ENCODE measurements at places on chromosomes 16 and 17.

DNA sequence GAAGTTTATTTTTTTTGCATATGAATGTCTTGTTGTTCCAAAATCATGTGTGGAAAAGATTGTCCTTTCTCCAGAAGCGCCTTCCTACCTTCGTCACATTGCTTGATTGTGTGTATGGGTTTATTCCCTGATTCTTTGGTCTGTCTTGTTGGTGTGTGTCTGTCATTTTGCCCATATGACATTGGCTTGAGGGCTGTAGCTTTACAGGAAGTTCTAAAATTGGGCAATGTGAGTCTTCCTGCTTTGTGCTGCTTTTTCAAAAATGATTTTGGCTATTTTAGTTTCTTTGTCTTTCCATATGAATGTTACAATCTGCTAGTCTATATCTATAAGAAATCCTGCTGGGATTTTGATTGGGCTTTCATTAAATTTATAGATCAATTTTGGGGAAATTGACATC is 217.2 kb downstream of the SNX29 start:
- DNase-seq, result no peak

- peak; percentile 29 for DNase-seq
These were observed 11.9 kb upstream of the CD300E start for GRCh38 chr17:74635418-74635817.

DNA sequence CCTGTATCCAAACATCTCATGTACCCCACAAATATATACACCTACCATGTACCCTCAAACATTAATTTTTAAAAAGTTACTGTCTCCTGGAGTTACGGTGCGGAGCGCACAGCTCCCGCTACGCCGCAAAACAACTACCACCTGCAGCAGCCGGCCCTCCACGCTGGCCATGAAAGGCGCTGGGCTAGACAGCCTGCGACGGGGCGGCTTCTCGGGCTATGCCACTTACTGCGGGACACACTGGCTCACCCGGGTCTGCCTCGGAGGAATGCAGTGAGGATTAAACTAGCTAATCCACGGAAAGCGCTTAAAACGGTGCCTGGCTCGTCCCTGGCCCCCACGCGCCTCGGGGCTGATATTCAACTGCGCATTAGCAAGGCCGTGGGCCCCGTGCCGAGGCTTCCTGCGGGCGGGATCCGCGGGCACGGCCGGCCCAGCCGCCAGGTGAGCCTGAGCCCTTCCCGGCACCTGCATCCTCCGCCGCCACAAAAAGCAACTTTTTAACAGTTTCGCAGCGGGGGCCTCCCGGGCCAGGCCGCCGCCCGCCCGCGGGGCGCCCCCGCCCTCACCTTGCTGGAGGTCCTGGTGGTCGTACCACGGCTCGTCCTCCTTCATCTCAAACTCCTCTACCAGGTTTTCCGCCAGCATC is 633 bp downstream of the CDR2 start:
- DNase-seq, result peak; percentile 2

- DNase-seq, result no peak
These were observed 177.1 kb upstream of the MAF start for GRCh38 chr16:79777679-79778078.

DNA sequence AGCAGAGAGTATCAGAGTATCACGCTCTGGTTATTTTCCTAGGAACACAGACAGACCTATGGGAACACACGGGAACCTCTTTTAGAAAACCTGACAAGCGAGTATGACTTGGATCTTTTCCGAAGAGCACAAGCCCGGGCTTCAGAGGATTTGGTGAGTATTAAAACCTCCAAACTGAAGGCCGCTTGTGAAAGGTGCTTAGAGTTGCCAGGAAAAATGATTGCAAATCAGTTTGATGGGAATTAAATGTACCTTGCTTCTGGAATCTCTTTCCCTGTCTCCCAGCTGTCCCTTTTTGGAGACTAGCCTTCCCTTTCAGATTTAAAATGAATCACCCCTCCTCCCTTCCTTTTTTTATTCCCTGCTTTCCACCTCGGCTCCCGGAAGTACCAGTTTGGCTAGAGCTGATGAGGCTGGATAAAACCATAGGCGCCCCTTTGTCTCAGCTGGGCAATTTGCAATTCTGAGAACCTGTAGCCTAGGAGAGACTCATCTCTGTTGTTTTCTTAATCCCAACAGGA is 27.3 kb downstream of the KAT7 start:
- no peak for DNase-seq

DNA sequence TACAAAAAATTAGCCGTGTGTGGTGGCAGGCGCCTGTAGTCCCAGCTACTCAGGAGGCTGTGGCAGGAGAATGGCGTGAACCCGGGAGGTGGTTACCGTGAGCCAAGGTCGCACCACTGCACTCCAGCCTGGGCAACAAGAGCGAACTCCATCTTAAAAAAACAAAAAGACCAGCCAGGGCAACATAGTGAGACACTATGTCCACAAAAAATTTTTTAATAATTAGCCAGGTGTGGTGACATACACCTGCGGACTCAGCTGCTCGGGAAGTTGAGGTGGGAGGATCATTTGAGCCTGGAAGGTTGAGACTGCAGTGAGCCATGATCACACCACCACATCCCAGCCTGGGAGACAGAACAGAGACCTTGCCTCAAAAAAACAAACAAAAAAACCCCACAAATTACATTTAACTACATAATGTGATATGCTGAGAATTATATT is 29.1 kb downstream of the FANCA start:
- DNase-seq, result no peak

- no peak for DNase-seq
These were observed 326 bp downstream of the SRCIN1 start for GRCh38 chr17:38605411-38605840.

DNA sequence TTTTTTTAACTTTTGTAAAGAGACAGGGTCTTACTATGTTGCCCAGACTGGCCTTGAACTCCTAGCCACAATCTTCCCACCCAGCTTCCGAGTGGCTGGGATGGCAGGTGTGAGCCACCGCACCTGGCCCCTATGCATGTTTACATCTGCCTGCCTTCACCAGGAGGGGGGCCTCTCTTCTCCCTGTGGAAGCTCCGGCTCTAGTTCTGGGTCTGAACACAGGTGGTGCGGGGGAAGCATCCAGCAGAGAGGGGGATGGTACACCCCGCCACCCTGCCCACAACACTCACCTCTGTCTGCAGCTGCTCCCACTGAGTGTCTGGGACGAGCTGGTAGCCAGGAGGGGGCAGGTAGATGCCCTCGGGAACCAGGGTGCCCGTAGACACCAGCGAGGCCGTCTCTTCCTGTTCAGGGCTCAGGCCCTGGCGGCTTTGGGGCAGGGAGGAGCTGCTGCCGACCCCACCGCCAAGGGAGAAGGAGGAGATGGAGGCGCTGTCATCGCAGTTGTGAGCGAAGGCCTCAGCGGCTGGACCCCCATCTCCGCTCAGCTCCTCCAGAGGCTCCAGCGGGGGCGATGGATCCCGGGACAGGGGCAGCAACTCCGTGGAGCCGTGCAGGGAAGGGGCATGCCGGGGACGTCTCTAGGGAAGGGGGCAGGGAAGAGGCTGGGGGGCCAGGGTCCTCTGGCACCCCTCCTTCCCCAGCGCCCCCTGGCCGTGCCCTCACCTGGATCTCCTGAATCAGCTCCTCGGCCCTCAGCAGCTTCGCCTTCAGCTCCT is 10.9 kb downstream of the RABEP2 start:
- no peak for DNase-seq

GRCh38 chr17:12078791-12079190 is 58.1 kb downstream of the MAP2K4 start:
- no peak for DNase-seq

- DNase-seq, result no peak
These were observed 28.8 kb upstream of the ABCC11 start for GRCh38 chr16:48276102-48276501.

GRCh38 chr17:47057830-47058229 is 78.8 kb upstream of the RPRML start:
- DNase-seq, result no peak

GRCh38 chr17:49890077-49890821 is 42.4 kb upstream of the TAC4 start:
- no peak for DNase-seq

DNA sequence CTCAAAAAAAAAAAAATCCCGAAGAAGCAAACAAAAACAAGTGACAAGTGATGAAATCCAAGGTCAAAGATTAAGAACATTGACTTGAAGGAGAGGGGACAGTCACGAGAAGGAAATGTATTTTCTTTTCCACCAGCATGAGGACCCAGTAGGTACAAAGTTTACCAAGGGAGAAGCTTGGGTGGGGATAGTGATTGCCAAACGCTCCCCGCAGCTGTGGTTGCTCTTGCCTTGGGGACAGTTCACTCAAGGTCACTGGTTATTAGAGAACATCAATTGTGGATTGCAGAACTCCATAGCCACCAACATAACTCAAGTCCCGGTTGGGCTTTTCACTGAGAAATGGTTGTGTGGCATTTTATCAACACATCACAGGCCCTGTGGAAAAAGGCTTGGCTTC is 27.0 kb downstream of the RSL1D1 start:
- DNase-seq, result no peak

DNA sequence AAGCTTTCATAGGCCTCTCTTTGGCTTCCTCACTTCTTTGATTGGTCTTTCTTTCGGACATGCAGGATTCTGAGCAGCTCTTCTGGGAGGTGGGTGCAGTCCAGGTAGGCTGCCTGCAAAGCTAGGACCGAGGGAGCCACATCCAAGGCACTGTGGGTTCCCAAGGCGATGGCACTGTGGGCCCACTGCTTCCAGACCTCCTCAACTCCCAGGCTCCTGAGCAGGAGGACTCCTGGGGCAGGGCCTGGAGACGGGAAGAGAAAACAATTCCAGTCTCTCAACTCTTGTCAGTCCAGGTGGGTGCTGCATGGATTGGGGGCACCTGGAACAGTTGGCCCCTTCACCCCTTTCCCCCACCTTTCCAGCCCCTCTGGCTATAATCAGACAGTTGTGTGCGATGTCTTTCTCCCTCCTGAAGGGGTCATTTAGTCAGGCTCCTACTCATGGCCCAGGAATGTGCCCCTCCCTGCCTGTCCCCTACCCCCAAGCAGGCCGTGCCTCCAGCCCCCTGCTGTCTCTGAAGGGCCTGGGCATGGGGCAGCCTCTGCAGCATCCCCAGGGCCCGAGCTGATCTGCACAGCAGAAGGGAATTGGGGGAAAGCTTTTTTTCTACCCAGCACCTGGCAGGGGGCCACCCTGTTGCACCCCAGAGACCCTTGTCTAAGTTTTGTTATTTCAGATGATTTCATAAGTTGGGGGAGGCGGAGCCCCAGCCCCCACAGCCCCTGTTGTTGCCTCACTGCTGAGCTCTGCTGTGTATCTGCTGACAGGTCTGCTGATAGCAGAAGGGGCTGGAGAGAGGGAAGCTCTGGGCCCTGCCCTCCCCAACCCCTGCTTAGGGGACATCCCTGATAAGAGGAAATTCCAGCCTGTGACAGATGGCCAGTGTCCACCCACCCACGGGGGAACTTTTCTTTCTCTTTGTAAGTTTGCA is 330.3 kb downstream of the SEC14L1 start:
- DNase-seq, result no peak

DNA sequence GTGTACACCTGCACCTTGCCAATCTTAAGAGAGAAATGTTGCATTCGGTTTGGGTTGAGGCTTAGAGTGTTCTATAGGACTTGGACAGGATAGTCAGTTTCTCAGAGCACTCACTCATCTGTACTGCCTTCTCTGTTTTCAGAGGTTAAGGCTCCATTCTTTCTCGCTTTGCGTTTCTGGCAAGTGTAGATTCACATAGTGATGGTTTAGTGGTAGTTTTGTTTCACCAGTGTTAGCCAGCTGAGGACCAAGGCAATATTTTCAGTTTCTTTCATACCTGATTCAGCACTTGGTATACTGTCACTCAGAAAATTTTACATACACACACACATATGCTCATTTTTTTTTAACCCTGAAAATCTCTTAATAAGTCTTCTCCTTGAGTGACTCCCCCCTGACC is 1.3 kb downstream of the ATXN1L start:
- no peak for DNase-seq

DNA sequence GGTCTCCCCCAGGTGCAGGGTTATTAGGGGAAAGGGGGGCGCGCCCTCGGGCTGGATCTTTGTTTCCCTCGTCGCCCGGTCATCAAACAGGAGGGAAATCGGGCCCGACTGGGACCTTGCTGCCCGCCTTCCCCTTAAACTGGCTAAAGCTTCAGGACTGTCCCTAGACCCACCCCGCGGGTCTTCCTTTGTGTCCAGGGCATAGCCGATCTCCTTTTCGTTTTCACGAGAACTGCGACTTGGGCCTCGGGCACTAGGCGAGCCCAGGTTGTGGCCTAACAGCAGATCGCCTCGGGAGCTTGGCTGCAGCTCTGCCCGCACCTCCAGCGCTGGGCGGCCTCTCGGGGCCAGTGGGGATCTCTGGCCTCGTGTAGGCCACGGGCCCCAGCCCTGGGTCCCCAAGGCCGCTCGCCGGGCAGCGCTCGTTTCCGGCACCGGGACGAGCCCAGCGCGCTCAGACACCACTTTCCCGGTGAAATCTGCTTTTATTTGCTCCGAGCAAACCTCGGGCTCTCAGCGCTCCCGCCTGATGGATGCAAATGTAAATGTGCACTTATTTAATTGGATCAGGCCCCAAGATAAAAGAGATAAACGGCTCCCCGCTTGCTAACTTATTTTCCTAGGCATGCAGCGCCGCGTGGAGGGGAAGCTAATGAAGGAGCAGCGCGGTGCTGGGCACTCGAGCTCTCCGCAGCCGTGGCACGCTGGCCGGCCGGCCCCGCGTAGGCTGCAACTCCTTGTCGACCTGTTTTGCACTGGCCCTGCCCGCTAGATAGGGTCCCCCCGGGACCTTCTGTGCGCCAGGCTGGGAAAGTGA is 7.8 kb downstream of the IRX5 start:
- no peak for DNase-seq

DNA sequence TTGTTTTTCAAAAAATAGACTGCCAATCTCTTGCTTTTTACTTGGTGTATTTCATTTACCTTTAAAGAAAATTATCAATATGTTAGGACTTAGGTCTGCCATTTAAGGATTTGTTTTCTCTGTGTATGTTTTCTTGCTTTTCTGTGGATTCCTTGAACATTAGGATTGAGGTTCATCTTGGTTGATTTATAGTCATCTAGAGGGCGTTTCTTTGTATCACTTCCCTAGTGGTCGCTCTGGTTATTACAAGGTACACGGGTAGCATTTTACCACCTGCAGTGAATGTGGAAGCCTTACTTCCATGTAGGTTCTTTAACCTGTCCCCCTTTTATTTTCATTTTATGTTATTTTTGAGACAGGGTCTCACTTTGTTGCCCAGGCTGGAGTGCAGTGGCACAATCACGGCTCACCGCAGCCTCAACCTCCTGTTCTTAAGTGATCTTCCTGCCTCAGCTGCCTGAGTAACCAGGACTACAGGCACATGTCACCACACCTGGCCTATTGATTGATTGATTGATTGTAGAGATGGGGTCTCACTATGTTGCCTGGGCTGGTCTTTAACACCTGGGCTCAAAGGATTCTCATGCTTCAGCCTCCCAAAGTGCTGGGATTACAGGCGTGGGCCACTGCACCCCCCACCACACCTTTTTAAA is 35.2 kb upstream of the CBX4 start:
- no peak for DNase-seq

GRCh38 chr16:22307838-22308237 is 10.6 kb downstream of the POLR3E start:
- DNase-seq, result no peak
